Activated gamma-delta T cell (primary cell): ENCODE measurements at places on chromosomes 2 and 18.

GRCh38 chr2:199163613-199164458 lies 293.9 kb downstream of the SATB2 start:
- no peak for DNase-seq

GRCh38 chr2:171230176-171230575 lies 69.5 kb upstream of the TLK1 start:
- DNase-seq: no peak

DNA sequence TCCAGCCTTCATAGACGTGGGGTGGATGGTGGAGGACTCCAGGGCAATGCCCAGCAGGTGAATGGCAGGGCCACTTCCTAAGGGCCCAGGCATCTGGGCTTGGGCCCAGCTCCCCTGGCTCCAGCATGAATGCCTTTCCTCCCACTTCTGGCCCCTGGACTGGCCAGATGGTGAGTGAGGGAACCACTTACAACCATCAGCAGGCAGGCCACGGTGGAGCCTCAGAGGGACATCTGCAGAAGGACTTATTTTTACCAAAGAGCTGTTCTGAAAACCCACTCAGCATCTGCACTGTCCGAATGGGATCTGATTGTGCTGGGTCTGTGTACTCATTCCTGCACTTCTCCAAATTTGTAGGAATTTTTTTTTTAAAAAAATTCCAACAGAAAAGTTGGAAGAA lies 69.6 kb downstream of the SNTG2 start:
- DNase-seq: no peak

- no peak for DNase-seq
Measured at GRCh38 chr18:48785091-48785614, 165.6 kb downstream of the SMAD7 start.

DNA sequence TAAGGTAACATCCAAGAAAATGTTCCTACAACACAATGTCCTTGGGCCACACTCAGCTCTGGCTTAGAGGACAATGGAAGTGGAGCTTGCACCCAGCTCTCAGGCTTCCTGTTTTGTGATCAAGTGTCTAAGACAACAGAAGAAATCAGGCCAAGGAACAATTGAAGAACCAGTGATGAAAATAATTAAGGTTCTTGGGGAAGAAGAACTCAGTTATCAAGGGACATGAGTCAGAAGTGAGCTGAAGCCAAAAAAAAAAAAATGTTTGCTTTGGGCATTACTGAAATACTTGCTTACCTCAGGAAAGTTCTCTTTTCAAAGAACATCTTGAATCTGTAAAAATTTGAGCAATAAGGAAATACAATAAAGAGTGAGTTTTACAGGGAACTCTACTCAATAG lies 299.0 kb downstream of the FBXO15 start:
- DNase-seq: no peak

GRCh38 chr2:44759823-44760222 lies 181.7 kb upstream of the SIX3 start:
- DNase-seq: no peak

DNA sequence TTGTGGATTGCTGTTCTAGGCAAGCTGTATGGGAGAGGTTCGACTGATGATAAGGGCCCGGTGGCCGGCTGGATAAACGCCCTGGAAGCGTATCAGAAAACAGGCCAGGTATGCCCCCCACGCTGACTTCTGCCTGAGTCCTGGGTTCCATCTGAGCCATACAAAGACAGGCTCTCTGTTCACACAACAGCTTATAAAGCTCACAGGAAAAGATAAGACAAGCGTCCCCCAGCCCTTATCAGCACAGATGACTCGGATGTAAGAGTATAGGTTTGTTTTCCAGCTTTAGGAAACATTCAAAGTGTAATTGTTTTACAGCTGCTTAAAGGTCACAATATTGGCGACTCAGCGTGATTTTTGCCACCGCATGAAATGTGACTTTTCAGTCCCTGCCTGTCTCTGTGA lies 12.7 kb downstream of the CNDP2 start:
- DNase-seq: no peak

DNA sequence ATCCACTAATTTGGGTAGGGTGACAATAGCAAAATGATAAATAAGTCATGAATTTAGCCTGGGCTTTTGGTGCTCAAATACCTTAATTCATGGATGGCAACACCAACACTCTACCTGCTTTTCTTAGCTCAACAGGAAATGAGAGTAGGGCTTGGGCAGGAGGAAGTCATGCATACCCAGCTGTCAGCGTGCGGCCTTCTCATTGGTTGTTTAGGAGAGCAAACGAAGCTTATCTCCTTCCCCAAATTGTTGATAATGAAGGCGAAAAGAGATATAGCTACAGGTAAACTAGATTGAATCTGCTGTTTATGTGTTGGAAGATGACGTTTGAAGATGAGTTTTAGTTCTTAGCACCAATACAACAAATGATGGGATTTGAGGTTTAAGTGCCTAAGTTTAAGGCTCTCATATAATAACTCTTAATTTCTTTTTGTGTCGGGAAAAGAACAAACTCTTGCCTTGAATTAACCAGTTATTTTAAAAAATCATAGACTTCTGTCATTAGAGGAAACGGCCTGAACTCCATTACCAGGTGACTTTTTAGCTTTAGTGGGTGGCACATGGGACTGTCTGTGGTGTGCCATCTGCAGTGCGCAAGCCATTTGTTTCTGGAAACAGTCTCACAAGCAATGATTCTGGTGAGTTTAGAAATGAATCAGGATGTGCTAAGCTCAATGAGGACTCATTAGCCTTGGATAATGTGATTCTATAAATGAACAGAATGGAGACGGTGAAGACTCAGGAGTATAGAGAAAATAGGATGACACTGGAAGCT lies 19.8 kb downstream of the MAP4K4 start:
- DNase-seq: no peak

DNA sequence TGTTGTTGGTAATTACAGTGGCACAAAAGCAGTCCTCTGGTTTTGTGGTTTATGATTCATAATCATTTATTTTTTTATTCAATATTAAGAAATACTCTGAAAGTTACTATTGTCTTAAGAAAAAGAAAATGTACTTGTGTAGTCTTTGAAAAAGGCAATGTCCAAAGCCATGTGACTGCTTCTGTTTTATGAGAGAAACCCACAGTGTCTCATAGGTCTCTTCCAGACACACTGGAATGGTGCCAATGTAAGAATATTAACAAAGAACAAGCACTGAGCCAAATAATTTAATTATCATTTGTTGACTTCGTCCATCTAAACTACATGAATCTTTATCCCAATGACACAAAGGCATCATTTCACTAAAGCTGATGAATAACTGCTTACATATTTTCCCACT lies 62.5 kb downstream of the RPRM start:
- DNase-seq: no peak

DNA sequence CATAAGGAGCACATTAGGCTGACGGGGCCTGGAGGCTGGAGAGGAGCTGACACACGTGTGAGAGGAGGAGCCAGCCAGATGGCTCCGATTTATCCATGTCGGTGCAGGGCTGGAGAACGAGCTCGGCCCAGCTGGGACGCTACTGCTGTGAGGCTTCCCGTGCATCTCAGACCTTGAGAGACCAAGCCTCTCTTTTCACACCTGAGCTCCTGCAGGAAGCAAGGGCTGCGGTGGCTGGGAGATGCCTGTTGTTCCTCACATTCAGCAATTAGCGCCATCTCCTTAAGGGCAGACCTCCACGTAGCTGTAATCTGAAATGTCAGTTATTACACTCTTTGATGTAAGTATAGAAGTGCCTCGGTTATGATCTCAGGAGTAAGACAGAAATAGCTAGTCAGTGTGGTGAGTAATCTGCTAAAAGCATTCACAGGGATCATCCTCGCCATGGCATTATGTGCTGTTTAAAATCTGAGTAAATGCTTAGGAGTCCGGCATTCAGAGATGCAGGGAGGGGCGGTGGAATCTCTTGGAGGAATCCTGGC lies 107.9 kb downstream of the PRKCE start:
- DNase-seq: no peak

DNA sequence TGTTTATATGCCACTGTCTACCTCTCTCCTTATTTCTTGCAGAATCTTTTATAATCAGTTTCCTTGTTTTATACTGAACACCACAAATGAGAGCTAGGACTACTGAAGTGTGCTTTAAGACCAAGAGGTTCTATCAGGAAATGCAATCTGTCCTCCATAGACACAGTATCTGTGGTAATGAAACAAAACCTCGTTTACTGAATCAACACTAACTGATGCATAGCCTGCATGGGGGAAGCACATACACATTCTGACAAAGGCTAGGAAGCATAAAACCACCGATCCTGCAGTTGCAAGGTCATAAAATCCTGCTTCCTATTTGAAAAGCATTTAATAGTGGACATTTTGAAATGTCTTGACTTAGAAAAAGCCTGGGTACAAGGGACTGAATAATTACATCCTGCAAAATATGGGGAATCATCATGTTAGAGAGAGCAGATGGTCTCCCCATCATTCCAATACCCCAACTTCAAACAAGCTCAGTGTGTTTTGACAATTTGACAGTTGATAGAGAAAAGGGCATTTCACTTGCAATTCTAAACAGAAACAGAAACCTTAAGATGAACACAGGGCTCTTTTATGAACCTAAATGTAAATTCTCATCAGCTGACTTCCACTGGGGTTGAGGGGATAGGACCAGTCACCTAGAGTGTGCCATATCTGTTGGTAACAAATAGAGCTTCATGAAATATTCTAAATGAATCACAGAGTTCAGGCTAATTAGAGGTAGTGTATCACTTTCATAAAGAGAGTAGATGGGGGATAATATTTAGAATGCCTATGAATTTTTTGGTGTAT lies 1845.6 kb upstream of the PIK3C3 start:
- no peak for DNase-seq

GRCh38 chr2:7226501-7226900 lies 309.3 kb downstream of the RNF144A start:
- no peak for DNase-seq

- DNase-seq: no peak
Measured at GRCh38 chr2:128423788-128424165, 105.1 kb upstream of the HS6ST1 start.

DNA sequence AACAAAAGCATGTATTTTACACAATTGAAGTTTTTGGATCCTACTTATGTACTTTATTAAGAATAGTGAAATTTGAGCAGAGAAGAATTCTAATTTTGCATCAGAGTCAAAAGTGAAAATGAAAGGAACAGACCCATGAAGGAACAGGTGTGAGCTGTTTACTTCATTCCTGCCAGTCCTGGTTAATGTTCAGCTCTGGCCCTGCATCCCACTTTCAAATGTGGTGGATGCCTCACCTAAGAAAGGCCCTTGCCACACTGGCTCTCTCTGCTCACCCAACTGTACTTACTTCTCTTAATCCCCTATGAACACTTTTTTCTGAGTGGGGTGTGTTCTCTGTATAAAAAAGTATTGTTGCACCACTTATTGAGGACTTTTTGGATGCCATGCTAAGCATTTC lies 22.2 kb downstream of the FAM110C start:
- DNase-seq: no peak

- DNase-seq: no peak
Measured at GRCh38 chr2:7844414-7844965, 837.4 kb upstream of the ID2 start.
